Aorta (tissue), 5 donors: ENCODE measurements at places on chromosomes 2 and 18. TPM values are rescaled to one million over a fixed set of nuclear protein-coding genes. Genes with fewer than 3 reads are reported as not detected.

Gene CNGA3
- not detected for polyA plus RNA-seq

Gene CCBE1
- not detected for polyA plus RNA-seq

Gene CMPK2
- 7.4 TPM for polyA plus RNA-seq

Gene ECEL1
- not detected for polyA plus RNA-seq

Gene ACADL
- 26.5 TPM for polyA plus RNA-seq

Gene CFC1
- not detected for polyA plus RNA-seq

Gene NPPC
- 0.88 TPM for polyA plus RNA-seq

Gene MERTK
- 18.8 TPM for polyA plus RNA-seq

Gene SERPINB10
- not detected for polyA plus RNA-seq

Gene PRR30
- not detected for polyA plus RNA-seq

Gene DSEL
- 6.9 TPM for polyA plus RNA-seq

Gene FOXI3
- not detected for polyA plus RNA-seq

Gene SLC11A1
- 4.1 TPM for polyA plus RNA-seq

Gene LOXHD1
- polyA plus RNA-seq: not detected

Gene KCNIP3
- polyA plus RNA-seq: 2.9 TPM

Gene POTEI
- polyA plus RNA-seq: not detected

Gene GPR45
- not detected for polyA plus RNA-seq

Gene DSG1
- polyA plus RNA-seq: not detected

Gene MAL
- polyA plus RNA-seq: 2.0 TPM

Gene HOXD9
- not detected for polyA plus RNA-seq

Gene MSTN
- not detected for polyA plus RNA-seq

Gene FLACC1
- polyA plus RNA-seq: 2.5 TPM

Gene ALK
- polyA plus RNA-seq: not detected

Gene NAPG
- polyA plus RNA-seq: 16.6 TPM

Gene CTAGE1
- polyA plus RNA-seq: not detected

Gene IL36A
- not detected for polyA plus RNA-seq

Gene FAM237A
- not detected for polyA plus RNA-seq

Gene SLC19A3
- 1.0 TPM for polyA plus RNA-seq

Gene CYTIP
- 5.0 TPM for polyA plus RNA-seq

Gene NAT8
- not detected for polyA plus RNA-seq

Gene CNPPD1
- 23.9 TPM for polyA plus RNA-seq

Gene DPP4
- 4.1 TPM for polyA plus RNA-seq

Gene NEUROD1
- 1.5 TPM for polyA plus RNA-seq

Gene SERPINB4
- polyA plus RNA-seq: 0.08 TPM

Gene ABCB11
- polyA plus RNA-seq: 0.03 TPM

Gene NT5C1B
- polyA plus RNA-seq: not detected

Gene DLX1
- polyA plus RNA-seq: 0.18 TPM

Gene KCNF1
- not detected for polyA plus RNA-seq

Gene DSG4
- polyA plus RNA-seq: not detected

Gene C1QL2
- 0.10 TPM for polyA plus RNA-seq

Gene TUBB8B
- polyA plus RNA-seq: not detected

Gene C2orf15
- polyA plus RNA-seq: 0.75 TPM

Gene DYSF
- polyA plus RNA-seq: 3.1 TPM

Gene WNT10A
- polyA plus RNA-seq: not detected

Gene APOB
- polyA plus RNA-seq: 8.8 TPM

Gene POTEC
- polyA plus RNA-seq: not detected

Gene MC5R
- polyA plus RNA-seq: not detected

Gene RND3
- 17.4 TPM for polyA plus RNA-seq
